Germinal center (tissue), 1 donor: ENCODE measurements at places on chromosomes 13 and 19.

DNA sequence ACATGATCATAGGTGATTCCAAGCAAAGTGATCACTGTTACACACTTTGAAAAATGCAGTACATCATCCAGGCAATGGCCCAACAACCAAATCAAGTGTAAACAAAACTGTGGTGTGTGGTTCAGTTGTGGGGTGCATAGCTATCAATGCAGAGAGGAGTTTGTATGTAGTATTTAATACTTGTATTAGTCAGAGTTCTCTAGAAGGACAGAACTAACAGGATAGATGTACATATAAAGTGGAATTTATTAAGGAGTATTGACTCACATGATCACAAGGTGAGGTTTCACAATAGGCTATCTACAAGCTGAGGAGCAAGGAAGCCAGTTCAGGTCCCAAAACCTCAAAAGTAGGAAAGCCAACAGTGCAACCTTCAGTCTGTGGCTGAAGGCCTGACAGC lies 249.3 kb upstream of the HTR2A start:
- DNase-seq, result no peak

DNA sequence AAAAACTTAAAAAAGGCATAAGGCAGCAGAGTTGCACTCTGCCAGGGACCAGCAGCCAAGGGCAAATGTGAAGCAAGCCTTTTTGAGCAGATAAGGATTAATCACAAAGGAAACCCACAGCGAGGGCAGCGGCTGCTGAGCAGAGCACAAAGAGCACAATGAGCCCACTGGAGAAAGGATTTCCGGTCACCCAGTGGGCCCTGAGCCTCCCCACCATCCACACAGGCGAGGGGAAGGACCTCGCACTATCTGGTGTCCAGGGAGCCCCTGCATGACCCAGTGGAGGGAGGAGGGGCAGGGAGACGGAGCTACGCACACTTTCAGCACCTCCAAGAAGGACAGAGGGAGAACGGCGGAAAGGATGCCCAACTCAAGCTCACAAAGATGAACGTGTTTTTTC lies 40.0 kb downstream of the COL4A1 start:
- DNase-seq, result no peak

GRCh38 chr13:66859934-66860877 lies 369.9 kb downstream of the PCDH9 start:
- no peak for DNase-seq

- DNase-seq, result no peak
These were observed 588.3 kb upstream of the SGCG start for GRCh38 chr13:22592515-22592914.

GRCh38 chr19:4516199-4516938 lies 1.9 kb downstream of the PLIN4 start:
- no peak for DNase-seq

GRCh38 chr13:103288114-103288513 lies 221.9 kb upstream of the SLC10A2 start:
- no peak for DNase-seq

DNA sequence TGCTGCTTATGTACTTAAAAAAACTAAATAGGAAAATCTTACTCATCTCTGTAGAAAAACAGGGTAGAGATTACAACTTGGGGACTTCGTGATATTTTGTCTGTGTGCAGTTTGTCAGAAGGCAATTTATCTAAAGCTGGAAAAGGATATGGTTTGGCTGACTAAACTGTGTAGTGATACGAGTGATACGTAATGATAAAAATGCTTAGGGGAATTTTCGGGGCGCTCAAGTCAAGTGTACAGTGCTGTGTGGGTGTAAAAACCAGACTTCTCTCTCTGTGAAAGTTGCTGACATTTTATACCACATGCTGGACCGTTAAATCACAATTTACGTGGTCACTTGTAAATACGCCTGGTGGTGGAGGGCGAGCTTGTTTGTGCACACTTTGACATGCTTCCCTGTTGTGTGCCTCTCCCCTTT lies 221.7 kb downstream of the KCNRG start:
- DNase-seq, result peak; percentile 28

GRCh38 chr19:7959211-7959610 lies 15.7 kb upstream of the TIMM44 start:
- DNase-seq, result no peak

DNA sequence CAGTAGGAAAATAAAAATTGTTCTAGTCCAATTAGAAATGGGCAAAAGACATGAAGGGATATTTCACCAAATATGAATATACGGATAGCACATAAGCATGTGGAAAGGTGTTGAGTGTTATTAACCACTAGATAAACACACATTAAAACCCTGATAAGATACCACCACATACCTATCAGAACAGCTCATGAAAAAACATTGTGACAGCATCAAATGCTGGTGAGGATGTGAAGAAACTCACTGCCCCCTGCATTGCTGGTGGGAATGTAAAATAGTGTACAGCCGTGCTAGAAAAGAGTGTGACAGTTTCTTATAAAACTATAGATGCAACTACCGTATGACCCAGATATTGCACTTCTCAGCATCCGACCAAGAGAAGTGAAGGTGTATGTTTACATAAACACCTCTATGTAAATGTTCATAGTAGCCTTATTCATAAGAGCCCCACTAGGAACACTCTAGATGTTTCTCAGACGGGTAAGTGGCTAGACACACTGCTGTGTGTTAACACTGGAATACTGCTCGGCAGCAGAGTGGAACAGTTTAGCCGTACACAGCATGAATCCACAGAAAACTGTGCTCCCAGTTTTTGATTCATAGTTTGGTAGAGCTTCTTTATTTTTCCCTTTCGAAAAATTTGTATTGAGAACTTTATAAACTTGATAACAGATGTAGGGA lies 321.1 kb downstream of the MYO16 start:
- DNase-seq, result no peak

DNA sequence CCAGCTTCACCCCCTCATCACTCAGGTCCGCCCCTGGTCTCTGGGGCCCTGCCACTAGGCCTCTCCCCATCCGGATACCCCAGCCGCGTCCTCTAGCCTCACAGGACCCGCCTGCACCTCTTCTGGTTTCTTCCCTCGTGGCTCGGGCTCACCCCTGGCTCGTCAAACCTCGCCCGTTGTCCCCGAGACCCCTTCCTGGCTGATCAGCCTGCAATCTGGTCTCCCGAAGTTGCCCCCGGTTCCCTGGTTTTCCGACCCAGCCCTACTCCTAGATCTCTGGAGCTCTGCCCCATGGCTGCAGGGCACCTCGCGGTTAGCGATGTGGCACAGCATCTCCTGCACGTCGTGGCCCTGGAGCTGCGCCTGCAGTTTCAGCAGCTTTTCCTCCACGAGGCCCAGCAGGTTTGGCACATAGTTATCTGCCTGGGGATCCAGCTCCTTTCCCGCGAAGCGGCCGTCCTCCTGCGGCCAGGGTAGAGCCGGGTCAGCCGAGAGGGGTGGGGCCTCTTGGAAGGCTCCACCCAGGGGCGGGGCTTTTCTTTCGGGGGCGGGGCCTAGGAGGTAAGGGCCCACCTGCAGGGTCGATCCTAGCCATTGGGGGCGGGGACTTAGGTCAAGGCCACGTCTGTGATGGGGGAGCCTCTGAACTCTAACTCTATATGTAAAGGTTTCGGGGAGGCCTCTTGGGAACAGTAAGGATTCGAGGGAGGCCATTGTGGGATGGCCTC lies 2.4 kb upstream of the RGL3 start:
- DNase-seq, result peak; percentile 82

- DNase-seq, result no peak
These were observed 37.5 kb downstream of the ARRDC2 start for GRCh38 chr19:18045307-18046050.

DNA sequence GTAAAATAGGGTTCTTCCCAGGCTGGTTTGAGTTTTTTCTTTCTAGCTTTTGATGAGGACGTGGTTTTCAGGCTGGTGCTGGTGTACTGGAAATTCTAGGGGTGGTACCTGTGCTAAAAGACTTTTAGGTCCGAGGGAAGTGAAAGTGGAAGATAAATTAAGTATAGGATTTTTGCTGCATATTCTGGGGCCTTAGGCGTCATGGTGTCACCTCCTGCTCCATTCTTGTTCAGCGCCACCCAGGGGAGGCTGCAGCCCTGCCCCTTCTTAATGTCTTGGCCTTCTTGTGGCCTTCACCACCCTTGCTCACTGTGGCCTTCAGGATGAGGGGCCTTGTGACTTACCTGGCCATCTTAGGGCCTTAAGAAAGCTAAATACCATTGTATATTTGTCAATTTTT lies 12.4 kb downstream of the ZNF552 start:
- peak; percentile 54 for DNase-seq

DNA sequence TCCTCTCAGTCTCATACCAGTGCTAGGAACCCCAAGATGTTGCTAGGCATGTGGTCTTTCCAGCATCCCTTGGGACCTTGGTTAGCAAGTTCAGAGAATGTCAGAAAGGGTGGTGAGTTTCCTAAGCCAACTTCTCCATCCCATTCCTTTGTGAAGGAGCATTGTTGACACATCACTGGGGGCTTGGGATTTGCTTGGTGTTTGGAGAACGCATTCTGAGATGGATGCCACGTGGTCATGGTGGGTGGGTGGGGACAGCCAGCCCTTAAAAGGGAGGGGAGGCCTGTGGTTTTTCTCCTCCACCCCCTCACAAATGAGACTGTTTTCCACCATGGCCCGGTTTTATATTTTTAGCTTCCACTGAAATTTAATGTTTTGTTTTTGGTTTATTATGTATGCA lies 83.3 kb upstream of the ZNF536 start:
- DNase-seq, result no peak

DNA sequence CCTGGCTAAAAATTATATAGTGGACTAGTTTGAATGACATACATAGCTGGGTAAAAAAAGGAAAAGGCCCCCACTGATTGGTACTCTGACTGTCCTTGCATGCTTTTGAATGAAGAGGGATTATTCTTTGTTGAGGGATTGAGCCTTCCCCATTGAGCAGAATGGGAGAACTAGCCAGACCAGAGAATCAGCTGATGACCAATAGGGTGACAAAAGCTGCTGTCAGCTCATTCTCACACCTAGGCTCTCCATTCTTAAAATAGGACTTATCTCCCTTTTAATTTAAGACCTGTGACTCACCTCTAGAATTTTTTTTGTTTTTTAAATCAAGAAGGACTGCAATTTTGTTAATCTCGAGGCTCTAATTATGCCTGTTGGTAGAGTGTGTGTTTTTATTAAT lies 79.3 kb downstream of the CRYL1 start:
- no peak for DNase-seq

DNA sequence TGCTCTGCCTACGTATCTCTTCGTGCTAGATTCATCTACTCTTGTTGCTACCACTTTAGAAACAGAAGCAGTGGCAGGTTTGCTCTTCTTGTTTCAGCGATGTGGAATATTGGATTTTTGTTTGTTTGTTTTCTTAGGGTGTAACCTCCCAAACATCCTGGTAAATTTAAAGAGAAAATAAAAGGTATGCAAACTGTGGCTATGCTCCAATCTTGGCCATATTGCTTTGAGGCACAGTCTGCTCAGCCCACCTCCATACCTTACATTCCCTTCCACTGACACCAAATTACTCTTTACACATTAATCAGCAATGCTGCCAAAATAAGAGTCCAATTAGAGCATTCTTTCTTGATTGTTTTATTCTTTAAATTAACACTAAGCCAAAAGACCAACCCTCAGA lies 25.2 kb upstream of the UBL3 start:
- DNase-seq, result no peak

- DNase-seq, result no peak
These were observed 4.8 kb upstream of the ZNF536 start for GRCh38 chr19:30367421-30367820.

DNA sequence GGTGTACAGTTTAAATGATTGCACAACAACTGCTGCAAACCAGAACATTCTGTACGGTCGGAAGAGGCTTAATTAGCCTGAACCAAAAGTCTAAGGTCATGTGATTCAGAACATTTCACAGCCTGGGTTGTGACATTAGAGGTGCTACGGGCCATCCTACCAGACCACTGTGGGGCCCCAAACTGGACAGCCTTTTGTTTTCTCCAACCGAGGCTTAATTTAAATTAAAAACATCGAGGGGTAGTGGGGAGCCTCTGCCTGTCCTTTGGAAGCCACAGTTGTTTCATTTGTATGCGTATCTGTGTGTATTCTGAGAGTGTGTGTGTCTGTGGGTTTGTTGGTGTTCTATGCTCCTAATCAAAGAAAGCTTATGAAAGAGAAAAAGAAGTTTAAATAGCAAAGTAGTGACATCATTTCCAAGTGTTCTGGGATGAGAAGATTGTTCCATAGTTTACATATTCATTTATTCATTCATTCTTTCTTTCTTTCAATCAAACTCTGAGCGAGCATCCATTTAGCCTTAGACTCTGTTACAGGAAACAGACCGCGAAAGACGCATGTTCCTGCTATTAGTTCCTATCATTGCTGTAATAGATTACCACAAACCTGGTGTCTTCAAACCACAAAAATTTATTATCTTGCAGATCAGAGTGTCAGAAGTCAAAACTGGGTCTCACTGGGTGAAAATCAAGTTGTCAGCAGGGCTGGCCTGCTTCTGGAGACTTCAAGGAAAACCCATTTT lies 444.8 kb downstream of the FOXO1 start:
- DNase-seq, result no peak
